LoVo (cell line): ENCODE measurements at places on chromosomes 11 and 22.

- no peak for DNase-seq
Measured at GRCh38 chr11:643366-643765, 6.3 kb downstream of the DRD4 start.

GRCh38 chr11:35321111-35321510 lies 98.2 kb downstream of the SLC1A2 start:
- no peak for DNase-seq

DNA sequence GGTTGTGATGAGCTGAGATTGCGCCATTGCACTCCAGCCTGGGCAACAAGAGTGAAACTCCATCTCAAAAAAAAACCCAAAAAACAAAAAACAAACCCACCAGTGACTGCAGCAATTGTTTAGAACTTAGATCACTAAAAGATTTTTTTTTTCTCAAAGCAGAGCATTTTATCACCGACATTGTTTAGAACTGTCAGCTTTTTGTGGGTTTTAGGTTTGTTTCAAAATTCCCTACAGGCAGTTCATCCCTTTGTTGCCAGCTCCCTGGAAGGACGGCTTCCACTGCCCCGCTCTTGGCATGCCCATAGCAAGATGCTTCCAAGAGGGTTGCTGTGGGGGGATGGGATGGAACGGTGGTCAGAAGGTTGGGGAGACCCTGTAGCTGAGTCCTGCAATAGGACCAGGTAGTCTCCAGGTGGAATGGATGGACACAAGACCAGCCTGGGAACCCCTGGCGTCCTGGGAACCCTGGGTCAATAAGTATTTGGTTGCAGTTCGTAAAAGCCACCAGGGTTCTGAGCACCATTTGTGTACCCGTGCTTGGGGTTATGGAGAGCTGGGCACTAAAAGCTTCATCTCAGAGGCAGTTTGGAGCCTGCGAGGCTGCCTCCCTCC lies 46.7 kb downstream of the TSPAN18 start:
- no peak for DNase-seq

GRCh38 chr11:16841481-16841880 lies 103.0 kb downstream of the C11orf58 start:
- DNase-seq, result no peak

DNA sequence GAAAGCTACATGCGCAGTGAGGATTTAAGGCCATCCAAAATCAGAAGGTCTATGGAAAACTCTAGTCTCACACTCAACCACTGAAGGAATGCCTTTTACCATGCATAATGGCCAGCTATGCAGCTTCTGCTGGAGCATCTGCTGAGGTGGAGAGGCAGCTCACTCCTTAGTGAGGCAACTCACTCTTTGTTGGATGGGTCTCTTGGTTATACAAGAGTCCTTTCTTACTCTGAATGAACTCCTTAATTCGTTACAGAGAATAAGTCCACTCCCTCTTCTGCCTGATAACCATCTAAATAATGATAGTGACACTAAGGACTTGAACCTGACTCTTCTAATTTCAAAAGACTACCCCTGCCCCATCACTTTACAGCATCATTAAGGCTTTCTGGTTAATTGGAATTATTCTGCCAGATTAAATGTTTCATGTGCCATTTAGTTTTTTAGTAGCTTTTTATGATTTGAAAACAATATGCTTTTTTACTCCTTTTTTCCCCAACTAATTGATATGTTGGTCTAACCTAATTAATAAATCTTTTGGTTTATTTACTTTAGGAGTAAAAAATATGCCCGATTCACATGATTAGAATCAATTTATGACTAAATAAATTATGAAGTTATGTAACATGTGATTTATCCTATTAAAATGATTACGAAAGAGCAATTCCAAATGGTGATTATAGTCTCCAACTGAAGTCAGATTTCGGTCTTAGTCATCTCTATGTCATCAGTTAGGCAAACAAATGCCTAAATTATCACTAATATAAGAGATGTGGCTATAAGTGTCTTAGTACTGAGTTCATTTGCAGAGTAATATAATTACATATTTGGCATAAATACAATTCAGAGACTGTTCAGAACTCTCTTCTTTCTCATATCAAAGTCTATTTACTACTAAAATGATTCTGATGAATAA lies 286.7 kb upstream of the CCDC90B start:
- DNase-seq, result no peak
